Amniotic epithelial cell (primary cell): ENCODE measurements at places on chromosomes 12 and 14.
A peak's percentile ranks its signal among the peaks of the same experiment; 100 is the strongest.

GRCh38 chr14:70780396-70781075, 28.8 kb downstream of the MAP3K9 start:
- DNase-seq, result no peak

GRCh38 chr12:120597861-120598260, 16.7 kb upstream of the POP5 start:
- DNase-seq, result no peak

DNA sequence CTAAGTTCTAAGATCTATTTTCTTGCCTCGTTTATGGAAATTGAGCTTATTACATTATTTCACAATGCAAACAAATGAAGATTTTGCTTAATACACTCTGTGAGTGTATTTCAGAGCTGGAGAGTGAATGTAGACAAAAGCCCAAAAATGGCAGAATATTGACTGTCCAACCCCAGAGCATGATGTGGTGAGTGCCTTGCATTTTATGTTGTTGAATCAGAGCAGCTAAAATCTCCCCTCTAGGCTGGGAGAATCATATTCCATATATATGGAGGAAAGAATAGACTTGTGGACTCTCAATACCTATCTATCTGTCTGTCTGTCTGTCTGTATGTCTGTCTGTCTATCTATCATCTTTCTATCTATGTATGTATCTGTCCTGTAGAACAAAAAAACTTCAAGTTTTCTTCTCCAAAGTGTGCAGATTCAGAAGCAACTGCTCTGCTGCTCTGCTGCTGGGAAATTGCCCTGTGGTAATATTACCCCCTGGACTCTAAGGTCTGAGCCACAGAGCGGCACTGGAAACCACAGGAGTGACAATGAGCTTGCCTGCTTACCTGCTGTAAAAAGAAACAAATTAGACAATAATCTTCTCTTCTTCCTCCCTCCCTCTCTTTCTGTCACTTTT, 209.4 kb upstream of the PRICKLE1 start:
- peak; percentile 55 for DNase-seq

DNA sequence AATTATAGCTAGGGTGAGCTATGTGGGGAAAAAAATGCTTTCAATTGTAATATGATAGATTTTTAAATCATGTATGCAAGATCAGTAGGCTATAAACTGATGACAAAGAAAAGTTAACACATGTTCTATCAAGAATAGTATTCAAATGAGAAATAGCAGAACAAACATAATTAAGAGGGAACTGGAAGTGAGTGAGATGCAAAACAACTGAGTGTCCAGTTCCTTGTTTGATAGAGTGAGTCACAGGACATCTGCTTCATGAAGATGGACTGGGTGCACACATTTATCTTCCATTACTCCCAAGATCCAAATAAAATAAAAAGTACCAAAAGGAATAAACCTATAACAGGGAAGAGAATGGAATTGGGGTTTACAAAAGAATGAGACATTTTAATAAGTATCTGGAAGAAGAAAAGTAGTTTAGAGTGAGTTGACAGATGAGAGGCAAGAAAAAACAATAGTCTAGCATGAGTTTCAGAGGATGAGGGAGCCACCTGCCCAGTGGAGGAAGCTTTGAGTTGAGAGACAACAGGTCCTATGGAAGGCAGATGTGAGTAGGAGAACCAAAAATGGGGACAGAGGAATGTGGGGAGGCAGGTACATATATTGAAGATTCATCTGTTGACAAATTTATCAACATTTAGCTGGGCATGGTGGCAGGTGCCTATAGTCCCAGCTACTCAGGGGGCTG, 178.1 kb upstream of the ARHGAP5 start:
- no peak for DNase-seq

GRCh38 chr12:90943255-90943654, 11.7 kb downstream of the CCER1 start:
- peak; percentile 15 for DNase-seq
